Activated T-helper 17 cell treated with anti-CD3 and anti-CD28 coated beads, Interleukin-2, amount 50 U/mL, for 72 hours (primary cell): ENCODE measurements at places on chromosomes 13 and 19. TPM values are rescaled to one million over a fixed set of nuclear protein-coding genes. Genes with fewer than 3 reads are reported as not detected.

The MUC16 gene
- total RNA-seq, result 0.21 TPM

The PSG7 gene
- not detected for total RNA-seq

The NKG7 gene
- 19.8 TPM for total RNA-seq

The KLK14 gene
- total RNA-seq, result 0.26 TPM

GRCh38 chr13:111219280-111219679 lies 101.2 kb upstream of the TEX29 start:
- no peak for ATAC-seq

- ATAC-seq, result no peak
These were observed 182.2 kb downstream of the LMO7 start for GRCh38 chr13:75818179-75818967.

The RETN gene
- total RNA-seq, result not detected

GRCh38 chr13:100808330-100809128 lies 133.9 kb upstream of the TMTC4 start:
- no peak for ATAC-seq

GRCh38 chr13:40770609-40770933 lies 419 bp downstream of the MRPS31 start:
- no peak for ATAC-seq

DNA sequence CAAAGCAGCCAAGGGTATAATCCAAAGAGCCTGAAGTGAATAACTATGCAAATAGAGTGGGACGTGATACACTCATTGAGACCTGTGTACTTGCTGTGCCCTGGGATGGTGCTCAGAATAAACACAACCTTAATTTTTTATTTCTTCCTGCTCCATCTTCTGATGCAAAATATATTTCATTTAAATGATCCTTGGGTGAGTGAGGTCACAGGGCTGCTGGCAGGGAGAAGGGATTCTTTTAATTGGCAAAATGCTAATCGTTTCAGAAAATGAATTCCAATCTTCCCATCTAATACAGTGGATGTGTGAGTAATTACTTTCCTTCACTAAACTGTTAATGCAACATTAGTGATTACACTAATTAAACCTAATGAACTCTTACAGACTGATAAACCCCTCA lies 63.5 kb downstream of the SIAH3 start:
- no peak for ATAC-seq

- peak; percentile 55 for ATAC-seq
These were observed 10.4 kb upstream of the ITM2B start for GRCh38 chr13:48222358-48223301.

DNA sequence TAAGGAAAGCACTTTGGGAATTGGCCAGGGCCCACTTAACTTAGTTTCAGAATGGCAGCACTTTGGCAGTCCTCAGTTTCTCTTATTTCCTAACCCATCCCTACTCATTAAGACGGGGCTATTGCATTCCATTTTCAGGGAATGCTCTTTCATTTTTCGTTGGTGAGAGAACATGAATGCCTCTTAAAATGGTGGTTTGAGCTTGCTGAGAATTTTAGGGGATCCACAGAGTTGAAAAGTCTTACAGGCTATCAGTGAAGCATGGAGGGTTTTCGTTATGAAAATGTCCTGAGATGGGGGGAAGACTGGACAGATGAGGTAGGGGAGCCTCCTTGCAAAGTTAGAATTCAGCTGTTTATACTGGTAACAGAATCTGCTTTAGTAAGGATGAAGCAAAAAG lies 71.4 kb downstream of the LRCH1 start:
- ATAC-seq, result no peak

- no peak for ATAC-seq
These were observed 16.1 kb downstream of the SYDE1 start for GRCh38 chr19:15123031-15123890.

DNA sequence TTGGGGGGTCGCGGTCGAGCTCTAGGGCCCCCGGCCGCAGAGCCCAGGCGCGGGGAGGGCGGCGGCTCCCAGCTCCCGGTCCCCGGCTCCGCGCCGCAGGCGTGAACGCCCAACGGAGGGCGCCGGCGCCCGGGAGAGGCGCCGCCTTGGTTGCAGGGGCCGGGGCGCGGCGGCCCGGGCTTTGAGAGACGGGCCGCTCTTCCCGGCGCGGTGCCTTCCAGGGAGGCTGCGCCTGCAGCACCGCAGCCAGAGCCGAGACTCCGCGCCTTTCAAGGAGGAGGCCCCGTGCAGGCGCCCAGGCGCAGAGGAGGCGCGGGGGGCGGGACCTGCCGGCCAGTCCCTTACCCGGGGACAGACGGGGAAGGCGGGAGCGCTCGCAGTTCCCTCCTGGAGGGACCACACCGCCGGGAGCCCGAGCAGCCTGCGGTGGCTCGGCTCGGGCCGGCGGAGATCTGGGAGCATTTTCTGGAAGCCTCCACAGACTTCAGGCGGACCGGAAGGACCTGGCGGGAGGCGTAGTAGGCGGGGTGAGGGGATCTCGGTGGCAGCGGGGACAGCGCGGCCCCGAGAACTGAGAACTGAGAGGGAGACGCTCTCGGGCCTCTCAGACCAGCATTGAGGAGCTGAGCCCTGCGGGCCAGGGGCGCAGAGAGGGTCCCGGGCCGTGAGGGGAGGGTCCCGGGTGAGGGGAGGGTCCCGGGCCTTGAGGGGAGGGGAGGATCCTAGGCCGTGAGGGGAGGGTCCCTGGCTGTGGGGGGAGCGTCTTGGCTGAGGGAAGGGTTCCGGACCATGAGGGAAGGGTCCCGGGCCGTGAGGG lies 25.5 kb upstream of the MCF2L start:
- peak; percentile 53 for ATAC-seq

DNA sequence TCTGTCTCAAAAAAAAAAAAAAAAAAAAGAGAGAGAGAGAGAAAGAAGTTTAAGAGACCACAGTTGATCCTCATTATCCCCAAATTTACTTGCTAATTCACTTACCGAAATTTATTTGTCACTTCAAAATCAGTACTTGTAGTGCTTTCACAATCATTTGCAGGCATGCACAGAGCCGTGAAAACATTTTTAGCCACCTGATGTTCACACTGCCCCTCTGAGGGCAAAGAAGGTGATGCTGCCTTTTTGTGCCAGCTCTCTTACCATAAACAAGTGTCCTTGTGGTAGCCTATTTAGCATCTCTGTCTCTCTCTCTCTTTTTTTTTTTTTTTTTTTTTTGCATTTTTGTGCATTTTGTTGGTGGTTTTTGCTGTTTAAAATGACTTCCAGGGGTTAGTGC lies 24.1 kb upstream of the CASP14 start:
- ATAC-seq, result no peak

The FBXW9 gene
- total RNA-seq, result 4.7 TPM

GRCh38 chr19:37953171-37953917 lies 46.3 kb downstream of the SIPA1L3 start:
- ATAC-seq, result no peak

The AMER2 gene
- total RNA-seq, result not detected

- no peak for ATAC-seq
These were observed 498.1 kb downstream of the COG6 start for GRCh38 chr13:40153516-40153915.
